Amniotic stem cell (primary cell): ENCODE measurements at places on chromosomes 5 and 9.

DNA sequence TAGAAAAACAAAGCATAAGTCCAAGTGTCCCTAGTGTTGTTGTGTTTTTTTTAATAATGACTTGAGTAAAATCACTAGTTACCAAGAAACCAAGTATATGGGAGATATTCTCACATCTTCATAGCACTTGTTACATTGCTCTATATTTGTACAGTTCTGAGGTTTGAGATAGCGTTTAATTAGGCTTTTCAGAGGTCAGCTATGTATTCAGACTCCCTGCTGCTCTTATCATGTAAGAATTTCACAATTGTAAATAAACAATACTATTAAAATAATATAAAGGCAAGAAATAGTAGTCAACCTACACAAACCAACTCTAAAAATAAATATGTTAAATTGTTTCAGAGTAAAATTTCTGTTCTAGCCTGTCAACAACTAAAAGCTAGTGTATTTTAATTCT, 761.9 kb upstream of the FAM174A start:
- no peak for DNase-seq

GRCh38 chr5:39361306-39361705, 3.0 kb downstream of the C9 start:
- no peak for DNase-seq

GRCh38 chr9:95029720-95030119, 287.8 kb downstream of the FANCC start:
- no peak for DNase-seq

- no peak for DNase-seq
Observed at GRCh38 chr5:132498686-132499271, 8.2 kb upstream of the IRF1 start.

GRCh38 chr9:135508211-135508820, 7.8 kb downstream of the MRPS2 start:
- DNase-seq, result no peak

DNA sequence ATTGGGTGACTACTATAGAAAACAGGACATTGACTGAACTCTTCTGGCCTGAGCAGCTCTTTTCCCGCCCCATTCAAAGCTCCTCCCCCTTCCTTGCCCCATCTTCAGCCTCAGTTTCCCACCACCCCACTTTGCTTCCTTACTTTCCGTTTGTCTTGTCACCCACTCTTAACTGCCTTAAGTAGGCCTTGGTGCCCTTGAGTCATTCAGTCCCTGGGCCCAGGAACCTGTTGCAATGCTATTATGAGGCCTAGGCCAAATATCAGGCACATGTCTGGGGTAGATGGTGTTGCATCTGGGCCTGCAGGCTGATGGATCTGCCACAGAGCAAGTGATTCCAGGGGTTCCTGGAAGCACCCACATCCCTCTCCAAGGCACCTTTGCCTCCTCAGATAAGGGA, 17.7 kb upstream of the GALNT10 start:
- no peak for DNase-seq

- peak; percentile 44 for DNase-seq
Observed at GRCh38 chr9:136631038-136632000, 31.4 kb upstream of the EGFL7 start.

GRCh38 chr5:107184066-107184465, 486.7 kb downstream of the EFNA5 start:
- no peak for DNase-seq
